Inflammatory macrophage treated with lipopolysaccharide for 1 hour (primary cell): ENCODE measurements at places on chromosomes 2 and 18.

- DNase-seq: no peak
These were observed 379.8 kb upstream of the FANCL start for GRCh38 chr2:58620896-58621295.

DNA sequence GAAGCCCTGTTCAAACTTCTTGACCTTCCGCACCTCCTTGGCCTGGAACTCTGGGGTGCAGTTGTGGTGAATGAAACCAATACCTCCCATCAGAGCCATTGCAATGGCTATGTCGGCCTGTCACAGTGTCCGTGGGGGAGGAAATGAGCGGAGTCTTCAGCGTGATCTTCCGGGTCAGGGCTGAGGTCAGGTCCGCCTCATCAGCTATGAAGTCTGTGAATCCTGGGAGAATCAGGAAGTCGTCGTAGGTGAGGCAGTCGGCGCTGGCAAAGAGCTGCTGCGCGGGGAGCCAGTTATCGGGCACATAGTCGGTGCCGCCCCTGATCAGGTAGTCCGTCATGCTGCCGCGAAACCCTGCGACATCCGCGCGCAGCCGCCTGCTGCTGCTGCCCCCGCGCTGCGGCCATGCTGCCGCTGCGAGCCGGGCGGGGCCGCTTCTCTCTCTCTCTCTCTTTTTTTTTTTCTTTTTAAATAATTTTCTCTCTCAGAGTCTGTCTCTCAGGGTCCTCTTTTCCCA is 154.1 kb upstream of the ZSWIM2 start:
- no peak for DNase-seq

DNA sequence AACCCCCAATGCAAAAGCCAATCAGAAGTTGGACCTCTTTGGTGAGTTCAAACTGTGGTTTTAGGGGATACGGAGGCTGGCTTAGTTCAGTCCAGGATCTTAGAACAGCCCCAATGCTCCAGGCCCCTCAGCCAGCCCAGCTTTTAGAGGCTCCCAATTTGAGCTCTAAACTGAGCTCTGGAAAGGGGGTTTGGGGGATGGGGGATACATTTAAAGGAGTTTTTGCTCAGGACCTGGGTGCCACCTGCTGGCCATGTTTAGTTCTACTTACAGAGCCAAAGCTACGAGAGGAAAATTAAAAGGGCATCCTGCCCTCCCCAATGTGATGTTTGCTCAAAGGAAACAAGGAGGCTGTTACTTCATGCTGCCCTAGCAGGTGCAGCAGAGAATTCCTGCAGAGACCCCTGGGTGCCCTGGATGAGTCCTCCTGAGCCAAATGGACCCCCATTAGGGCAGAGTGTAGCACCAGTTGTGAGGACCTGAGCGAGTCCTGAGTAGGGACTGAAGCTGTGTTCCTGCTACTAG is 15.9 kb upstream of the TMEM214 start:
- DNase-seq: peak; percentile 38

GRCh38 chr2:241884951-241885290 is 15.4 kb downstream of the RTP5 start:
- no peak for DNase-seq

- DNase-seq: no peak
These were observed 124.0 kb upstream of the GATA6 start for GRCh38 chr18:22045221-22045918.

DNA sequence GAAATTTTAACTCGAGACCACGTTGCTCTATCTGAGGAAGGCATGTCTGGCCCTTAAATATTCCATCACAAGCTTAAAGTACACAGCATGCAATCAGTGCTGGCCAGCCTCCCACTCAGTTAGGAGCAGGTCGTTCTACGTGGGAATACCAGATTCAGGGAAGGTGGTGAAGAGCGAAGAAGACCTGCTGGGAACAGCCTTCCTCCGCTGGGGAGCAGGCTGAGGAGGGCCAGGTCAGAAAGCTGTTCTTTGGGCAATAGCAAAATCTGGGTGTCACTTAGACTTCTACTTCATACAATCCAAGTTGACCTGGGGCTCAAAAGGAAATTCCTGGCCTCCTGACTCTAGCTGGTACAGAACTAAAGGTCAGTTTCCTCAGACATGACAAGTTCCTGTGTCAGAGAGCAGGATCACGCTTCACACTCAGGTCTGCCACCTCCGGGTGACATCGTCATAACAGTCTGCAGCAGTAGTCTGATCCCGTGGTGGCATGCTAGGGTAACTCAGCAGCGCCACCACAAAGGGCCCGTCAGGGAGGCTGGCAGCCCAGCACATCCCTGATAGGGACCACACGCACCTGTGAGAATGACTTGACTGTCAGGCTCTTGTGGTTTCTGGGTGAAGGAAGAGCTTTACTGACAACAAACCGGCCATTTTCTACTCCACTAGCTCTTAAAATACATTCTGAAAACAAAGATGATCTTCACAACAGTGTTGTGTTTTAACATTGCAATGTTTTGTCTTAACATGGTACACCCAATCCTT is 35.2 kb upstream of the NAPG start:
- DNase-seq: peak; percentile 70

- no peak for DNase-seq
These were observed 694.6 kb downstream of the EPHA4 start for GRCh38 chr2:220877491-220877890.

DNA sequence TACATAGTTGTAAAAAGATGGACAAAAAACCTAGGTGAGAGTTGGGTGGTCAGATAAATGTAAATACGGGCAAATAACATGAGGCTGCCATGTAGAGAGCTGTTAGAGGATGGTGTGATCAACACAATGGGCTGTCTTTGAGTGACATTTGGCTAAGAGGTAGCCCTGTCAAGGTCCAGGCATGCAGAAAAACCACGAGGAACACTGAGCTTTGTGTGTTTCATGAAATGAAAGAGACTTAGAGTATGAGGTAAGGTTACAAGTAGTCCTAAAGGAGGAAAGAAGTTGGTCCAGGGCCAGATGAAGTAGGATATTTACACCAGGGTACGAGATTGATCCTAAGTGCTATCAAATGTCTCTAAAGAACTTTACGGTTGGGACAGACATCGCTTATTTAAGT is 160.9 kb downstream of the RDH14 start:
- DNase-seq: no peak

- peak; percentile 94 for DNase-seq
These were observed 20.8 kb downstream of the DBI start for GRCh38 chr2:119387381-119388129.

- DNase-seq: no peak
These were observed 301.1 kb downstream of the MYCN start for GRCh38 chr2:16241166-16242160.

DNA sequence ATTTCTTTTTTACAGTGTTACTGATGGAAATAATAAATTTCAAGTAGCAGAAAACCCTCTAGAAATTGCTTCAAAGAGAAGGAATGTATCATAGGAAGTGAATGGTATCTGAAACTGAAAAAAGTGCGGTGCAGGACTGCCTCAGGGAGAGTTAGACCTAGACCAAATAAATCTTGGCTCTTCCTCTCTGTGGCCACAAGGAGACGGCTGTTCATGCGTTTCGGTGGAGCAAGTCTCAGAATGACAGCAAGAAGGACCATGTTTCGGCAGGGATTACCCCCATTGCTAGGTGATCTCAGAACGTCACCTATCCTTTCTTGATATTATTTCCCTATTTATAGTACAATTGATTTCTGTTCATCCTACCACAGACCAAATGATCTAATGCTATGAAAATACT is 522.3 kb downstream of the SOX11 start:
- DNase-seq: no peak

DNA sequence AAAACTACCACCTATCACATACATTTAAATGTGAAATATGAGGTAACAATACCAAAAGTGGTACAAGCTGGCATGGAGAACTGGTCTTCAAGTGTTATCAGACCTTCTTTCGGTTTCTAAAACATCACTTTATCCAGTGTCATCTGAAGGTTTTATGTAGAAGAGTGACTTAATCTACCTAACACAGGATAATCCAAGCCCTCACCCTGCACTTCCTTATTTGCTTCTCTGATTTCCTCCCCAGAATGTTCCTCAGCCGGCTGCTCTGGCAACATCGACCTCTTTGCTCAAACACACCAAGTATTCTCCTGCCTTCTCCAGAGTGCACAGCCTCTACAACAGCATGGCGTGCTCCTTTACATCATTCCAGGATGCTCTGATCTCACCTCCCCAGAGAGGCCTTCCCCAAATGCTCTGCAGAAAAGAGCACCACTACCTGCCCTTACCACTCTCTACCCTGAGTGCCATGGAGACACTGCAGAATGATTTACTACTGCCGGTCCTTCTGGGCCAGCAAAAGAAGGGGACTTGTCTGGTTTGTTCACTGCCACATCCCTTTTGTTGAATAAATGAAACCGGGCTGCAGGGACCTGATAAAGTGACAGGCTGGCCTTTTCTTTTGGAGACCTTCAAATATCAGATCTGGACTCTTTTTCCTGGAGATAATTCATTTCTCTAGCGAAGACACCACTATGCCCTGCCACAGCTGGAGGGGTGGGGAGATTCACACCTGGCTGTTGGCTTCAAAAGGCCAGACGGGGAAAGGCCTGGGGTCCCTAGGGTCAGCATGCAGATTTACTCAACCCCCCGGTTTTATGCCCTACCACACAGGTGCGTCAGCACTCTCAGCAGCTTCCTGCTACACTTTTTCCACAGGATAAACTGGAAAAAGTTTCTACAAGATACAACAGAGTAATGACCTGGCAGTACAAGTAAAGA is 42.0 kb downstream of the TTR start:
- no peak for DNase-seq

DNA sequence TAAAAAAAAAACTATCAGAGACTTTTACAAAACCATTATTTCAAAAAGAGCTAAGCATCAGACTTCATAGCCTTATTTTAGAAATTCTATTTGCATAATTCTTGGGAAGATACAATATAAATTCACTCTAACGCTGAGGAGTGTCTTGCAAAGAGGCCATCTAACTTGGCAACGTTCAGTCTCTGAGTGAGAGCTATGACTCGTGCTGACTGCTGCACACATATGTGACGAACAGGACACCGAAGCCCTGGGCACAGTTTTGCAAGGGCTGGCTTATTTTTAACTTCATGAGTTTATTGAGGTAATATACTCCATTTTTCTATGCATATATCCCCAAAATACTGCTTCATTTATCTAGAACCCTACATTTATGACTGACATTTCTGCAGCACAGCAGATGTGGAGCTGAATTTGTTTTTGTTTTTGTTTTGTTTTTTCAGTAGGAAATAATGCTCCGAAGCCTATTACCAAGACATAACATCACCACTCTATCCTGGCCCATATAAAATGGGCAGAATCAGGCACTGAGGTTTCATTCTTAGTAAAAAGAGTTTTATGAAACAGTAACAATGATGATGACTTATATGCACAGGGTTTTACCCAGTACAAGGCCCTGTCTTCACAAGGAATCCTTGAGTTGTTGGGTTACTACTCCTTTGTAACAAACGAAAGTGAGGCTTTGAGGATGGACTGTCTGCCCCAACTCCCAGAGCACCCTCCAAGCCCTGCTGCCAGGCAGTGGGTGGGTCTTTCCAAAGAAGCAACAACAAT is 68.3 kb downstream of the CRACDL start:
- DNase-seq: no peak

DNA sequence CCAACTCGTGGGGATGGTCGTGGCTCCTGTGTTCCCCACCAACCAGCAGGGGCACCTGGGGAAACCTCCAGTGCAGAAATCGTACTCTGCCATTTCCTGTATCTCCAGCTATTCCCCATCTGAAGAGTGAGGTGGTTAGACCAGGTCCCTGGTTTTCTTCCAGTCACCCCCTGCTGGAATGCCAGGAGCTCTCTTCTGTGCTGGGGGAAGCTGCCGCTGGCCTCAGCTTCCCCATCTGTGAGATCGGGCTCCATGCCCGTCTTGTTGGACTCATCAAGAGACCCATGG is 119.7 kb downstream of the INHBB start:
- no peak for DNase-seq

GRCh38 chr2:203685789-203686420 is 20.5 kb upstream of the CD28 start:
- DNase-seq: no peak

DNA sequence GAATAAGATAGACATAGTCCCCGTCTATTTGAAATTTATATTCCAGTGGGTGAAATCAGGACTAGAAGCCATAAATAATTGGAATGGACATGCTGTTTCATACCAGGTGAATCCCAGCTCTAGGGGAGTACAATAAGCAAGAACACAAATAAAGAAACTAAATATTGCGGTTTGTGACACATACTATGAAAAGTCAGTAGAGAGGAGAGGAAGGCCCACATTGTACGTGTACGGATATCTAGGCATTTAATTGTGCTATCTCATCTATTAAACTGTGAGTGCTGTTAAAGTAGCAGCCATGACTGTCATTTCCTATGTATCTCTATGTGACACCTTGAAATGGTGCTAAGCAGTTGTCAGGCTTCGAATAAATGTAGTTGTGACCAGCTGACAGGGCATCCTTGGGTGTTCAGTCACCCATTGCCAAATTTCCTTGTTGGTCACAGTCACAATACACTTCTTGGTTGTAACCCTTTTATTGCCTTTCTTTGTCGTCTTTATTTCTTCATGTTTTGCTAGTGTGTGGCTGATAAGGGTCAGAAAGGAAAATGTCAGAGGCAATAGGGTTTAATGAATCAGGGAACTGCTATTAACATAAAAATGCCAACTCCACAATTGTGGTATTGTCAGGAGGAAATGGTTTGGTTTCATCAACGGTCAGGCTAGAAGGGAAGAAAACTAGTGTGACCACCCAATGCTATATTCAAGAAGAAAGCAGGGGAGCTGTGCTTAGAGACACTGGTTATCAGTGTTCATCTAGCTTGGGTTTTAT is 31.5 kb downstream of the CPO start:
- DNase-seq: peak; percentile 8

GRCh38 chr2:158664987-158665386 is 130.1 kb upstream of the DAPL1 start:
- DNase-seq: no peak

GRCh38 chr2:37394263-37394662 is 49.8 kb downstream of the QPCT start:
- peak; percentile 88 for DNase-seq

DNA sequence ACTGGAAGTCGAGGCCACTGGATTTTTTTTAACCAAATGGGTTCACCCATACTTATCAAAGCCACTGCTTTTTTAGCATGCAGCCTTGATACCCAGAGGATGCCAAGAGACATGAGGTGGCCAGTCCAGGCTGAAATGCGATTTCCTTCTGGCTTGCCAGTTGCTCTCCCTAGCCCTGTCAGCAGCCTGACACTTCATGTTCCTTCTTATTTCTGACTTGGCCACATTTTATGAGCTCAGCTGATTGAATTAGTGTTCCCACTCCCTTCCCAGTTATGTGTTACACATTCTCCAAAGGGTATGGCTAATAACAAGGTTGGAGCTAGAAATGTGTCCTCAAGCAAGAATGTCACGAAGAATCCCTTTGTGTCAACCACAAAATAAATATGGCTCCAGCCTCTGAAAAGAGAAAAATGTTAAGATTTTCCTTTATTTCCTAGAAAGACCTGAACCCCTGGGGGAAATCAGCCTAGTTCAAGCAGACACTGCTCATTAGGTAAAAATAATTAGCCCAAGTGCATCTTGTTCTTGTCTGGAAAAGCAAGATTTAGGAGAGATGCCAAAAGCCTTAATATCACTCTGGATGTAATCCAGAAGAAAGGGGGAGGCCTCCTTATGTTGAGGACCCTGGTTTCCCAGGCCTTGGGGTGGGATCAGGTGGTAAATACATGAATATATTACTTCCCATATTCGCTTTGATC is 121.7 kb upstream of the TACR1 start:
- no peak for DNase-seq

GRCh38 chr18:28176948-28177827 is at the start of gene CDH2:
CDH2 (minus strand) TSS chr18:28177130; CDS start chr18:28177022, 108 bp downstream.
- no peak for DNase-seq
